ENCODE measurements at places on chromosomes 6 and 20.

DNA sequence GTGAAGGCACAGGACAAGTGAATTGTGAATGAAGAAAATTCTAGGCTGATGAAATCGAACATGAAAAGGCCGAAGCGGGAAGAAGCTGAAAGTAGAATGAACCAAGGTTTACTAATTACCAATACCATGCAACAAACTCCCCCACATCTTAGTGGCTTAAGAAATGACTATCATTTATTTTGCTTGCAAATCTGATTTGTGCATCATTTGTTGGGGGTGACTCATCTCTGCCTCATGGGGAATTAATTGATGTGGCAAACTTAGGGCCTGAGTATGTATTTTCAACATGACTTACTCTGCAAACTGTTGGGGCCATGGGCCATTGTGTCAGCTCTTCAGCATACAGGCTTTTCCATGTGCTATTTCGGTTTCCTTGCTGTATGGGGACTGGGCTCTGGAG, 26.8 kb downstream of the PPP1R14C start:
- DNase-seq, result no peak

DNA sequence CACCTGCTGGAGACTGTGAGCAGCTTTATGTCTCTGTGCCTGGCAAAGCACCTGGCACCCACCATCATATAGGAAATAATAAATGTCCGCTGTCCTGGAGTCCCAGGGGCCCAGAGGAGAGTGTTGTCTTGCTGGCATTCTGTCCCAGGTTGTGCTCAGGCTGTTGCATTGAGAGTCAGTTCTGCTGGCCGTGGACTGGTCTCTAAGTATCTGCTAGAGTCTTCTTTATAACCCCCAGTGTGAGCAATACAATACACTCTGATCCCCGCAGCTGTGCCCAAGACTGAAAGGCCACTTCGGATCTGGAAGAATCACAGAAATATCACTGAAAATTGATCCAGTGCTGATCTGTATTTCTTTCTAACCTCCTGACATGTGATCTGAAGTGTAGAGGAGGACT, 38.3 kb upstream of the HINT3 start:
- no peak for DNase-seq

DNA sequence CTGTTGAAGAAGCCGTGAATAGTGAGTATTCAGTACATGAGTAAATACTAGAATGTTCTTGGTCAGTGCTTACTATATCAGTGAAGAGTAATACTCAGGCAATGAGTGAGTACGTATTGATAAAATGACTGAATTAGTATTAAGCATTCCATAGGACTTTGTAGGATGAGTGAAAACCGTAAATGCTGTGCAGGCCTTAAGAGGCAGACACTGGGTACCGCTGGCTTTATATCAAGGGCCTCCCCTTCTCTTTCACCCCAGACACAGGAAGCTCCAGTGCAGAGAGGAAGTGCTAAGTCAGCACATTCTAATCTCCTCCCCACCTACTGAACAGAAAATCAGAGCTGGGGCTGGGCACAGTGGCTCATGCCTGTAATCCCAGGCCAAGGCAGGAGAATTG, 24.2 kb downstream of the POFUT1 start:
- peak; percentile 41 for DNase-seq

- DNase-seq, result no peak
Observed at GRCh38 chr20:62897666-62898065, 28.6 kb downstream of the DIDO1 start.

DNA sequence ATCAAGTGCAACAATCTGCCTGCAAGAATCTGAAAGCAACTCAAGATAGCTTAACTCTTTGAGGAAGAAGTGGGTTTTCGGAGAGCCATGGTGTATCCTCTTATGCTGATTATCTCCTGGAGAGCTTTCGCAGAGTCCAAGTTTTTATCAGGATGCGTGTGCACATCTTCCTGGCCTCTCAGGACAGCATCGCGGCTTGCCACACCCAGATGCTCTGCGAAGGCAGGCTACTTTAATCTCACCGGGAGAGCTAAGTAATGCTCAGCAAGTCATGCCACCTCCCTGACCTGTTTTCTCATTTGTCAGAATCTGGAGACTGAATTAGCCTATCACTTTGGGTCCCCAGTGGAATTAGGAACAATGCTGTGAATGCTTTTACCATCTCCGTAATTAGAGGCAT, 52.9 kb downstream of the TTI1 start:
- no peak for DNase-seq
